ENCODE measurements at places on chromosomes 2 and 18.

GRCh38 chr2:142463047-142463446 is 332.2 kb upstream of the LRP1B start:
- DNase-seq, result no peak

GRCh38 chr2:133862400-133862977 is 294.2 kb upstream of the NCKAP5 start:
- no peak for DNase-seq

DNA sequence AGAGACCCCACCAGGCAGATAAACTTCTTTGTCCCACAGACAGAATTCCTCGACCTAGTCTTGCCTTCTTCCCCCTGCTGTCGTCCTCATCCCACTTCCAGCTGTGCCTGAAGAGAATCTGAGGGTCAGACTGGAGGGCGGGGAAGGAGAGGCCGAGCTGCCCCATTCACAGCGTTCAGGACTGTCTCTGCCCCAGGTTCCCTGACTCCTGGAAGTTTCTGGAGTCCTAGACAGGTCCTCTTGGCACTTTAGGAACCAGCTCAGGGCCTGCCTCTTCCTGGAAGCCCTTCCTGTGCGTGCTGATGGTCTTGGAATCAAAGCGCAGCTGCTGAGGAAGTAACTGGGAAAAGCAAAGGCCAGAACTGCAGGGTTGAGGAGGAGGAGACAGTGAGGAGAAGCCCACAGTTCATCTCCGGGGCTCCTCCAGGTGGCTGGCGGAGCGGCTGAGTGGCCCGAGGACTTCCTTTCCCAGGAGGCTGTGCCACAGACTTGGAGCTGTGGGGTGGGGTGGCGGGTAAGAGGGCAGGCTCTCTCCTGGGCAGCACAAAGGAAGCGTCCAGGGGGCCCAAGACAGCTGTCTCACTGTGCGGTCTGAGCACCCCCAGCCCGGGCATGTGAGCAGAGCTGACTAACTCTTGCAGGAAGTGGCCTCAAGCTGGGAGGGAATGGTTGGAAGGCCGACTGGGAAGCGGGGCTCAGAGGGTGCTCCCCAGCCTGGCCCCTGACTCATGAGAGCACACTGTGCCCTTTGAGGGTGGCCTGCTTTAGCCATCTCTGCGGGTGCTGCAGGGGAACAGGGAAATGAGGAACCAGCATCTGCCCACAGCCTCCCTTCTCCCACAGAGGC is 39.5 kb downstream of the SDC1 start:
- DNase-seq, result peak; percentile 54

DNA sequence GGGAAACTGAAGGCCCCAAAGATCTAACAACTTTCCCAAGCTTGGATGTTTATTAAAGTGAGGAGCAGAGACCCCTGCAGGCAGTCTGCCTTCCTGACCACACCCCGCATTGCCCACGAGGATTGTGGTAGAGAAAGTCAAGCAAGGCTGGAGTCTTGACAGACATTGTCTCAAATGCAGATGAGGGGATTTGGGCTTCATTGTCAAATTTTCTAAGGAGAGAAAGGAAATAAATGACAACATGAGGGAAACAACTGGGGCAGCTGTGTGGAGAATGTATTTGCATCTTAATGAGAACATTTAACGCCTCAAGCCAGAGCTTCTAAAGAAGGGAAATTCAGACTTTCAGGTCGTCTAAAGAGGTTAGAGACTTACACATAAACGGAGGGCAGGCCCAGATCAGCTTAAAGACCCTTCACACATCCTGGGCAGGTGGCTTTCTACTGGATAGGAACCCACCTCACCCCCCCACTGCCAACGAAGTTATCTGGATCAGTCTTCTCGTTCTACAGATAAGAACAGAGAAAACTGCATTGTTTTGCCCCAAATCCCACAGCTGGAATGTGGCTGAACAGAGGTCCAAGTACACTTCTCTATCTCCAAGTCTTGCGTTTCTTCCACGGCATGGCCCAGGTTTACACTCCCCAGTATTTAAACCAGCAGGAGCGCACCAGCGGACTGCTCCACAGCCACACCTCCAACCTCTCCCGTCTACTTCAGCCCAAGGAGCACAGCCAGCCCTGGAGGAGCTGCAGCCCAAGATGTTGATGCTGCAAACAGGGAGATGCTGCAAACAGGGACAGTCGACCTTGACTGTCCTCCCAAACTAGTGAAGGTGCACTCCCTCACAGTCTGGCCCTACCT is 16.2 kb upstream of the SCG2 start:
- DNase-seq, result no peak

DNA sequence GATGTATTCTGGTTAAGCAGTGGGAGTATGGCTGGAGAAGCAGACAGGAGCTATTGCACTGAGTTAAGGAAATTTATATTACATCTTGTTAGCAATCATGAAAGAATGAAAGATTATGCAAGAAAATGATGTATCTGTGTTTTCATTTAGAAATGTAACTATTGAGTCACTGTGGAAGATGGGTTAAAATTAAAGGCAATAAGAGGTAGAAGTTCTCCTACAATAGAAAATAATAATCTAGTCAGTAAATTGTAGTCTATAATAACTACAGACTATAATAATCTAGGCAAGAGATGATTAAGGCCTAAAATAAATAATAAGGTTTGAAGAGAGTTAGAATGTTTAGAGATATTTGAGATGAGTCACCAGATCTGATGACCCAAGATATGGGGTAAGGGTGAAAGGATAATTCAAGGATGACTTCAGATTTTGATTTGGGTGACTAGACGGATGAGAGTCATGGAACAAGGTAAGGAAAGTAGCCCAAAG is 371.9 kb upstream of the KCNH7 start:
- no peak for DNase-seq

DNA sequence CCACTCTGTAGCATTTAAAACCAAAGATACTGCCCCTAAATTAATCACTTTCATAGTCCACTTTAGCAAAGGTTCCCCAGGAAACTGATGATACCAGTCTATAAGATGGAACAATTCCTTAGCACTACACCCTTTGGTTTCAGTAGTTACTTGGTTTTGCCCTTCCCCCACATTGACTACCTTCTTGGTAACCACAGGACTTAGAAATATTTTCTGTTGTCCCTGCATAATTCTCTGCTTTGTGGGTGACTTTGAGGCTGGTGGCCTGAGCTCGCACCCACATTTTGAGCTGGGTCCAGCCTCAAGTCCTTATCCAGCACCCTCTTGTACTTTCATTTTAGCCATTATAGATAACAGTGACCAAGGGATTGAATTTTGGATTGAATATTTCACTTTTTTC is 23.1 kb downstream of the ELP2 start:
- no peak for DNase-seq

DNA sequence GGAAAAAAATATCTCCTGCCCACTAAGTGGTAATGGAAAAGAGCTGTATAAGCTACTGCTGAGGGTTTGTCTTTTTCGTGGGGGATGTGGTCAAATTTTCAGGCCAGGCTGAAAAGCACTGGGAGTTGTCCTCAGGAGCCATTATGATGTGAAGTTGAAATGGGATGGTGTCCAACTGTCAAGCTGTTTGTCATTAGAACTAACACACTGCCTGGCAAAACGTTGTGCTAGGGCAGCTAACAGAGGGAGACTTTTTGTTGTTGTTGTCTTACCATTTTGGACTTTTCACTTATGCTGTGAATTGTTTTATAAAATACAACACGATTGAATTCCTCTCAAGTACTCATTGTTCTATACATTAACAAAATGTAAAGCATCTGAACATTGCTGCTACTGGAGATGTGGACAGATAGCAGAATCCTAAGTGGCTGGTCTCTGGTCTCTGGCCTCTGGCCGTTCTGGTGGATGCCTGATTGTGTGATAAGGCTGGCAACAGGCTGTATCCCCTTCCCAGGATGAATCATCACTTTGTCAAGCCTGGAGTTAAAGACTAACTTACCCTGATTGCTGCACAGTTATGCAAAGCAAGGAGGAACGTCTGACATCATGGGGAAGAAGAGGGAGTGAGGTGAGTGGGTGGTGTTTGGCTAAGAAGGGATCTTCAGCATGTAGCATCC is 2.3 kb downstream of the MYO1B start:
- peak; percentile 57 for DNase-seq

DNA sequence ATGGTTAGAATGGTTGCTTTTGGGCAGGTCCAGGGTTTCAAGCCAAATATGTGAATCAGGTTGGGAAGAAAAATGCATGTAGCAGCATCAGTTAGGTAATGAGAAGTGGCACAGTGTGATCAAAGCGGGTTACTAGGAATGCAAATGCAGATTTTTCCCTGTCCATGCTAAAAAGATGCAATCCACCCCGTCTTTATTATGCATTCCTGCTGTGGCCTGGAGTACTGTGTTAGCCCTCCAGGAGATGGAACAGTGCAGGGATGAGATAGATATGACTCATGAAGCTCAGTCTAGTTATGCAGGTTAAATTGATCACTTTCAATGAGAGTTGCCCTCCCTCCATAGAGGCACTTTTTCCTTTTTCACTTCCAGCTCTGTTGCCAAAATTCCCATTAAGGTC is 283.8 kb downstream of the CTNNA2 start:
- no peak for DNase-seq

- DNase-seq, result no peak
Measured at GRCh38 chr18:12098374-12098773, 4.7 kb downstream of the ANKRD62 start.

GRCh38 chr2:150619607-150620330 is 132.3 kb upstream of the RND3 start:
- no peak for DNase-seq

GRCh38 chr2:8985561-8986326 is 17.7 kb downstream of the MBOAT2 start:
- no peak for DNase-seq

DNA sequence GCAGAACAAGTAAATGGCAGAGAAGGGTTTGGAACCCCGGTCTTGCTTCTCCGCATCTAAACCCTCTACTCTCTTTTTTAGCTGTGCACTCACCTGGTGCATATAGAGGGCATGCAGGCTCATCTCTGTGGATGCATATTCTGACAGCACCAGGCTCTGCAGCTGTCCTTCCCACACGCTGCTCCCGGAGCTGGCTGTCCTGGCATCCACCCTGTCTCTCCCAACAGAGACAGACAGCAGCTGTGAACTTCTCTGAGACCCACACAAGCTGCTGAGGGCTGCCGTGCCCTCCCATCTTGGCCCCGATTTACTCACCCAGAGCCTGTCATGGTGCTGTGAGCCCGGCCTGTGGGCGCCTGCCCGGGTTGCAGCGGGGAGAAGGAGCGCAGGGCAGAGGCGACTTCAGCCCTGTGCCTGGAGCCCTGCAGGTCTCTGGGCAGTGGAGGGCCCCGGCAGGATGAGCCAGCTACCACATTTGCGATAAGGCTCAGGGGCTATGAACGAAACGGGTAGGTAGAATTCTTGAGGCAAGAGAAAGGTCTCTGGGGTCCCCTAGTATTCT is 3.3 kb upstream of the ABCB6 start:
- no peak for DNase-seq

- DNase-seq, result no peak
Measured at GRCh38 chr2:63903003-63903402, 61.3 kb downstream of the UGP2 start.

DNA sequence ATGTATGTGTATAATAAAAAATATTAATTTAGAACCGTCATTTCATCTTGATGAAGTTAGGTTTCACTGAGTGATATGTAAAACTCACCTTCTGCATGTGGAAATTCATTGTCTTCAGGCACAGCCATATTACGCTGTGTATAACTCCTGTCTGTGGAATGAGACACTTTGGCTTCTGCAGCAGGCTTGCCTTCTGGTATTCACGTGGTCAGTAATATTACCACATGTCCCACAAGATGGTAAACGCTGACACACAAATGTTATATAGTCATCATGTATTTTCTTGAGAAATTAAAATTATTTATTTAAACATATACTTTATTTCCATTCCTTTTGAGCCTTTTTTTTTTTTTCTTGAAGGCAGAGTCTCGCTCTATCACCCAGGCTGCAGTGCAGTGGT is 25.1 kb upstream of the AAK1 start:
- no peak for DNase-seq

GRCh38 chr2:167480232-167480985 is 592.1 kb downstream of the XIRP2 start:
- no peak for DNase-seq

DNA sequence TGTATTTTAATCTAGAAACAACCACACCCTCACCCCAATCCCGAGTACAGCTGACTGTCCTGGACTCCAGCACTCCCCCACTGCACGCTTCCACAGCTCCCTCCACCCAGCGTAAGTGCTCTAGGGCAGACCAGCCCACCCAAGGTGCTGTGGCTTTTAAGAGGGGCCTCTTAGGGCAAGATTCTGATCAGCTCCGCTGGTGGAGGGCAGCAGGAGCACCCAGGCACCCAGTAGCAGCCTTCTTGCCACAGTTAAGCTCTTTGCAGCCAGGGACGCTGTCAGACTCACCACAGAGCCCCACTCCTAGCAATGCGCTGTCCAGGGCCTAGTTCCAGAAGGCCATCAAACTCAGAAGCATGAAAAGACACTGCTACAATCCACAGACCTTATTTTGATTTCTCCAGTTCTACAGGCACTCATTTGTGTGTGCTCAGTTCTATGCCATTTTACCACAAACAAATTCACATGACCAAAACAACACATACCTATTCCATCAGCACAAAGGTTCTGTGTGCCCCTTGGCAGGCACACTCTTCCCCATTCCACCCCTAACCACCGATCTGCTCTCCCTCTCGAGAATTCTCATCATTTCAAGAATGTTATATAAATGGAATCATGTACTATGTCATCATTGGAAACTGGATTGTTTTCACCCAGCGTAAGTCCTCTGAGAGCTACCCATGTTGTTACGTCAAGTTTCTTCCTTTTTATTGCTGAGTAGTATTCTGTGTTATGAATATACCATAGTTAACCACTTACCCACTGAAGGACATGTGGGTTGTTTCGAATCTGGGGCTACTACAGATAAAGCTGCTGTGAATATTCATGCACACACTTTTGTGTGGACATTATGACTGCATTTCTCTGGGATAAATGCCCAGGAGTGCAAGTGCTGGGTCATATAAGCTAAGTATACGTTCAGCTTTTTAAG is 40.4 kb downstream of the PTPN2 start:
- no peak for DNase-seq

DNA sequence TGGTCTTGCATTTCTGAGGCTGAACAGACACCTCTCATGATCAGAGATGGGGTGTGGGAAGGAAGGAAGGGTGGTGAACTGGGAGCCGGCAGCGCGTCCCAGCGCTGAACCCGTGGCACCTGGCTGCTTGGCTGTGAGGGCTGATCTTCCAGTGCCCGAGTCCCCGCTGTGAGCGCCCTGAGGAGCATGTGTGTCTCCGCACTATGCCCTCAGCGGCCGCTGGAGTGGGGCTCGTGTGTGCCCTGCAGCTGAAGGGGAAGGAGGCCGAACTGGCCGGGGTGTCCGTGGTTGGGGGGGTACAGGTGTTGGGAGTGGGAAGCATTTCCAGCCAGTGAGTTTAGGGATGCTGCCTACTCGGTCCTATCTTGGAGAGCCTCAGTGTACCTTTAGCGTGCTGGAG is 82.2 kb downstream of the LDLRAD4 start:
- no peak for DNase-seq

GRCh38 chr2:176526995-176527901 is 258.0 kb downstream of the MTX2 start:
- DNase-seq, result no peak

Data from small intestine (tissue), 16 donors.